ENCODE measurements at places on chromosomes 1 and 21. TPM values are rescaled to one million over a fixed set of nuclear protein-coding genes. Genes with fewer than 3 reads are reported as not detected.

Gene ZNF593
- 18.3 TPM for total RNA-seq

Gene RGSL1
- not detected for total RNA-seq

Gene TP53BP2
- 44.1 TPM for total RNA-seq

Gene DDR2
- 132 TPM for total RNA-seq

Gene AMY1C
- not detected for total RNA-seq

Gene MYBPH
- total RNA-seq: not detected

Gene AADACL4
- total RNA-seq: not detected

Gene TSPAN1
- 4.2 TPM for total RNA-seq

Gene MFSD2A
- 12.3 TPM for total RNA-seq

Gene C8B
- not detected for total RNA-seq

All from sciatic nerve (tissue), 2 donors.